ENCODE measurements at places on chromosomes 12 and 14.
A peak's percentile ranks its signal among the peaks of the same experiment; 100 is the strongest.

DNA sequence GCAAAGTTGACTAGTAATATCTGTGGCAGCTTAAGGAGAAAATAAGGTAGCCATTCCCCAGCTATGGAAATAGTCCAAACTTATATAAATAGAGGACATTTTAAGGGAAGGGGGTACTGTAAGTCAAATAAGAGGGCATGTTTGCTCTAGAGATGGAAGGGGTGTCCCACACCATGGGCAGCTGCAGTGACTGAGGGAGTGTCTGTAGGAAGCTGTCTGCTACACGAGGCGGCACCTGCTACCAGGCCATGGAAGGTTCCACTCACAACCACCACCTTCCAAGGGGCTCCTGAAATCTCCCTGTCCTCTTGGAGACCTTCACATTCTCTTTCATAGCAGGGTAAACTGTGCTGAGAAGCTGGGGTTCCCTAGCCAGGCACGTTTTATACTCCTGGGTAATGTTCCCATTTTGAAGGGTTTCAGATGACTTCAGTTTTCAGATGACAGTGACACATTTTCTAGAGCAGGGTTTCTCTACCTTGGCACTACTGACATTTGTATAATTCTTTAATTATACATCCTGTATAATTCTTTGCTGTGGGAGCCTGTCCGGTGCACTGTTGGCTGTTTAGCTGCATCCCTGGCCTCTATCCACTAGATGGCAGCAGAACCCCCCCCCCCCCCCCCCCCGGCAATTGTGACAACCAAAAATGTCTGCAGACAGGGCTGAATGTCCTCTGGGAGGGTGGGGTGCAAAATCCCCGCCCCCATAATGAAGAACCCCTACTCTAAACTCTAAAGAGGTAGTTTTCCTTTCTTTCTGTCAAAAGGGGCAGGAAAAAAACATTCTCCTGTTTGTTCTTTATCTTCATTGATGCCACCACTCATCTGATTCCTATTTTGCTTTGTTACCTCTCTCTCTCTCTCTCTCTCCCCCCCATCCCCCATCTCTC is 11.6 kb upstream of the SMCO2 start:
- peak; percentile 9 for DNase-seq

- DNase-seq, result no peak
Measured at GRCh38 chr12:14962797-14963196, 1.4 kb upstream of the ARHGDIB start.

DNA sequence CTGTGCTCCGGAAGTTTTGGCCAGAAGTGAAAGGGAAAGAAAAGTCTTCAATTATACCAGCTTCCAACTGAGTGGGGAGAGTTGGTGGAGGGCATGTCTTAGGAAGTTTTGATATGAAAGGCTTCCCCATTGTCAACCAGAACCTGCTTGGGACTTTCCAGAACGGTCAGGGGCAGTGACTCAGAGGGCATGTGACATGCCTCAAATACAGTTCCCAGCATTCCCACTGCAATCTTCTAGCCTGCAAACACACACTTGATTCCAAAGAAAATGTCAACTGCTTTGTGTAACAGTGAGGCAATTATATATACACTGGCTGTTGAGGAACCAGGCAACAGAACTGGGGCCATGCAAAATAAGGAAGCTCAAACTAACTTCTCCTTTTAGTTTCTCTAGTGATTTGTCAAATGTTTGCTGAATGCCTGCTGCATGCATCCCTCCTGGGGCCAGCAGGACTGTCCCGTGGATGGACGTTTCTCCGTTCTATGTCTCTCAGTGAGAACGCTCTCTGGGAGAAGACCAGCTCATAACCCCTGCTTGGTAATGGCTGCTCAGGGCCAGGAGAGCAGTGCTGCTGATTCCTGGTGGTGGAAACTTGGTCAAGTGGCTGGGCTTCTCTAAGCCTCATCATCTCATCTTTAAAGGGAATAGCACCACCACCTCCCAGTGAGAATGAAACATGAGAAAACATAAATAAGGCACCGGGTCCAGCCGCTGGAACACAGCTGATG is 18.3 kb downstream of the SLC25A47 start:
- no peak for DNase-seq

DNA sequence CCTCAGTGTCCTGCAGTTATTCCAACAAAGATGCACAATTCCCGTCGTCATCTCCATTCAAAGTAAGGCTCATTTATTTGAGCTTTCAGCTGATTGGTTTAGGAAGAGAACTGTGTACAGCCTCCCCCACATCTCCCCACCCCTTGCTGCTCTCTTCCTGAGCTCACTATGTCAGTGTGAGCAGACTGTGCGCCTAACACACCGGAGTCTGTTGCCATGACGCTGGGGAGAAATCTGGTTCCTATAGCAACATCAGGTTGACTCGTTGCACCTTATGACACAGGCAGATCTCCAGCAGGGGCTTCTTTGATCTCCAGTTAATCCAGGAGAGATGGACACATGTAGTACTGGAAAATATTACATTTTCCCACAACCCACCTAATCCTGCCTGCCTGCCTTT is 319.4 kb downstream of the CACNA1C start:
- DNase-seq, result no peak

- DNase-seq, result no peak
Measured at GRCh38 chr14:73717711-73718417, 3.7 kb upstream of the PNMA1 start.

GRCh38 chr12:33431648-33432047 is 8.0 kb downstream of the SYT10 start:
- DNase-seq, result no peak

GRCh38 chr12:11144297-11144696 is 9.9 kb upstream of the TAS2R30 start:
- DNase-seq, result no peak
